ENCODE measurements at places on chromosomes 2 and 18.

- no peak for DNase-seq
Observed at GRCh38 chr2:9760069-9760901, 83.0 kb upstream of the TAF1B start.

- DNase-seq = no peak
Observed at GRCh38 chr2:54880428-54880827, 157.0 kb downstream of the EML6 start.

DNA sequence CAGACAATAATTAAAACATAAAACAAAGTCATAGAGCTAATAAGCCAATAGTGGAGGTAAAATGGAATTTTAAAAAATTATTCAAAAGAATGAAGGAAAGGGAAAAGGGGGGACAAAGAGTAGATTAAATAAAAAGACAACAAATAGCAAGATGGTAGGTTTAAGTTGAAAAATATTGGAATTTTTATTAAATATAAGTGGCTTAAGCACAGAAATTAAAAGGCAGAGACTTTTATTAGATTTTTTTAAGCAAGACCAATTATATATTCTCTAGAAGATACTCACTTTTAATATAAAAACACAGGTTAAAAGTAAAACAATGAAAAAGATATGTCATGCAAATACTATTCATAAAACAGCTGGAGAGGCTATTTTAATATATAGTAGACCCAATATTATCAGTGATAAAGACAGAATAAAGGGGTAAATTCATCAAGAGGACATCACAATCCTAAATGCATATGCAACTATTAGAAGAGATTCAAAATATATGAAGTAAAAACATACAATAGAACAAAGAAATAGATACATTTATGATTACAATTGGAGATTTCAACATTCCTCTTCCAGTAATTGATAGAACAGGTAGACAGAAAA, 98.7 kb downstream of the CYP26B1 start:
- no peak for DNase-seq

DNA sequence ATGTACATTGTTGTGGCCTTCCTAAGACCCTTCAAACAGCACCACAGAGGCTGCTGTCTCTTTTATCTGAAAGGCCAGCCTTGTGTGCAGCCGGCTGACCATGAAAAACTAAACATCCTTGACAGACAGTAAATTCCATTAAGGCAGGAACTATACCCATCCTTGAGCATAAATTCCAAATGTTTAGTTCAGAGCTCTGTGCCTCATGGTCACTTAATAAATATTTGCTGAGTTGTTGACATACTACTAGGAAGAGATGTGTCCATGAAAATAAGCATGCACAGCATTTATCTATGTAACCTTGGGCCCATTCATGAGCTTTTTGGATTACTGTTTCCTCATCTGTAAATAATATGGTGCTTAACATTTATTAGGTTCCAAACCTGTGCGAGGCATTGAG, 424.8 kb downstream of the HRH4 start:
- no peak for DNase-seq

DNA sequence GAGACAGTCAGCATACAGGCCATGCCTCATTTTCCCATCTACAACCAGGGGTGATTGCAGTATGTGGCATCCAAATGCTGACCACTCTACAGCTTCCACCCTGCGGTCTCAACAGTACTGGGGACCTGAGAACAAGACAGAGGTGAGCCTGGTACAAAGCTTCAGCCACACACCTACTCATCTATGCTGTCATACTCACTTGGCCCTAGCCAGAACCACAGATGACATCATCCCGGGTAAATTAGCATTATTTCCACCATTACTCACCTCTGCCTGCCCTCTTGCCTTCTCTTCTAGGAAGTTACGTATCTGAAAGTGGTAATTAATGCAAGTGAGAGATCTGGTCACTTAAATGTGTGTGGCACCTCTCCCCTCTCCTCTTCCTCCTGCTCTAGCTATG, 208.2 kb upstream of the ARL4C start:
- DNase-seq = peak; percentile 97

GRCh38 chr18:31042084-31042405, 497 bp downstream of the DSC3 start:
- no peak for DNase-seq

- DNase-seq = no peak
Observed at GRCh38 chr2:133541376-133541775, 26.9 kb downstream of the NCKAP5 start.

GRCh38 chr2:205700331-205701132, 18.2 kb downstream of the NRP2 start:
- DNase-seq = peak; percentile 96

DNA sequence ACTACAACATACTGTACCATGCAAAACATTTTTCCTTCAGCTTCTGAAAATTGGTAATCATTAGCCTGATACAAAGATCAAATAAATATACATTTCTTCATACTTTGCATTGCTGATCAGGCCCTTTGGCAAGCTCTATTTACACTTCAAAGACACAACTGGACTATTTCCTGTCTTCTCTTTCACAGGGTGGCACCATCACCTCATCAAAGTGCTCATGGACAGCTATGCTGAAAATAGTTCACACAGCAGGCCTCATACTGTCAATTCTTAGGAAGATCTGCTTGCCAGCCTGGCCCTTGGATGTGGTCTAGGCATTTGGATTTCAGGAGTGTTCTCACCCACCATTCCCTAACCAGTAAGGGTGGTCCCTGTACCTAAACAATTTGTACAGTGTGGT, 33.9 kb downstream of the FBXO15 start:
- DNase-seq = no peak

- DNase-seq = no peak
Observed at GRCh38 chr2:203728321-203728720, 21.9 kb downstream of the CD28 start.

- no peak for DNase-seq
Observed at GRCh38 chr2:104846786-104847585, 6.9 kb upstream of the POU3F3 start.

- no peak for DNase-seq
Observed at GRCh38 chr2:101821059-101821805, 123.7 kb downstream of the MAP4K4 start.

All from astrocyte (in vitro differentiated cells and primary cell).